ENCODE measurements at places on chromosomes 11 and 22.

DNA sequence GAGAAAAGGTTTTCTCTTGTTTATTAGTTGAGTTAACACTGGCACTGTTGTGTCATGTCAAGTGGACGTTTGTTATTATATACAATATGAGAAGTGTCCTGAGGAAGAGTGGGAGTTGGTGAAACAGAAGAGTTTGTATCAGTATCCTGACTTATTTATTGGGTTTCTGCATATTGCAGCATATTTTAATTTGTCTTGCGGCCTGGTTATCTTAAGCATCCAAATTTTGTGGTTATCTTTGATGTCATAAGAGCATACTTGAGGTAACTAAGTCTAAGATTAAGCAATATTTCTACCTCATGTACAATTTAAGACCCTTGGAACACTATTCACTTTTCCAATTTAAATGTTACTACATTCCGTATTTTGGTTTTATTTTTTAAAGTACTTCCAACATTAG is 103.5 kb downstream of the DDX10 start:
- DNase-seq: no peak

GRCh38 chr11:352456-353031 is 16.8 kb upstream of the B4GALNT4 start:
- no peak for DNase-seq

DNA sequence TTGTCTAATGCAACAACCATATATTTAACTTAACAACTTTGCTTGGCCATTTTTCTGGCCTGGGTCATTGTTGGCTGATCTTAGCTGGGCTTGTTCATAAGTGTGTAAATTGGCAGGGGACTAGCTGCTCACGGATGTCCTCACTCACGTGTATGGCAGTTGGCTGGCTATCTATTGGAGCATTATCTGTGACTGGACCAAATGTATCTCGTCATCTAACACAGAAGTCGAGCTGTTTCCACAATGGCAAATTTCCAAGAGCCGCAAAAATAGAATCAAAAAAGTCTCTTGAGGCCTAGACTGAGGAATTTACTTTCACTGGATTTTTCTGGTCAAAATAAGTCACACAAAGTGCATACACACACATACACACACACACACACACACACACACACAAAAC is 893.3 kb downstream of the FAM181B start:
- peak; percentile 29 for DNase-seq

GRCh38 chr11:48164836-48165235 is 51.8 kb upstream of the OR4B1 start:
- DNase-seq: no peak

DNA sequence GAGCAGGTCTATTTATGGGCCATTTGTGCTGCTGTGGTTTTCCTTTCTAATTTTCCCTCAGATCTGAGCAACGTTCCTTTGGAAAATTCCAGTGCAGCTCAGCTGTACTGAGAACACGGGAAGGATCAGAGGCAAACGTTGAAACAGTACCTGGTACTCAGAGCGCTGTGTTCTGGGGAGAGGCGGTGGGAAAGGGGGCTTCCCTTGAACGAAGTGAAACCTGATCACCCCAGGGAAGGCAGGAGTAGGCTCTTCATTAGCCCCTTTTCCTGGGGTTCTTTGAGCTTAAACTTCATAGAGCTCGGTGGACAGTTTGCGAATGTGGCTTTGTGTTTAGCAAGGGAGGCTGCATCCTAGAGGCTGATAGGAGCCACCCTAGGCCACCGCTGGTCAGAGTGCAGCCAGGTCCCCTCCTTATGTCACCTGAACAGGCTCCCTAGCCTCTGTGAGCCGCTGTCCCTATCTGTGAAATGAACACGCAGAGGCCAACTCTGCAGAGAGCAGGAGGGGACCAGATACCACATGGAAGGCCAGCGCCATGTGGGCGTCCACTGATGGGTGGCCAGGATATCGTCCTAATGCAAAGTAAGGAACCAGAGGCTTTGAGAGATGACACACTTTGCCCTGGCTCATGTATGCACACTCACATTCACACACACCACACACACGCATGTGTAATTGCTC is 1464.8 kb downstream of the BRD1 start:
- DNase-seq: no peak

GRCh38 chr22:27192135-27192829 is 534.9 kb downstream of the MIAT start:
- DNase-seq: no peak

DNA sequence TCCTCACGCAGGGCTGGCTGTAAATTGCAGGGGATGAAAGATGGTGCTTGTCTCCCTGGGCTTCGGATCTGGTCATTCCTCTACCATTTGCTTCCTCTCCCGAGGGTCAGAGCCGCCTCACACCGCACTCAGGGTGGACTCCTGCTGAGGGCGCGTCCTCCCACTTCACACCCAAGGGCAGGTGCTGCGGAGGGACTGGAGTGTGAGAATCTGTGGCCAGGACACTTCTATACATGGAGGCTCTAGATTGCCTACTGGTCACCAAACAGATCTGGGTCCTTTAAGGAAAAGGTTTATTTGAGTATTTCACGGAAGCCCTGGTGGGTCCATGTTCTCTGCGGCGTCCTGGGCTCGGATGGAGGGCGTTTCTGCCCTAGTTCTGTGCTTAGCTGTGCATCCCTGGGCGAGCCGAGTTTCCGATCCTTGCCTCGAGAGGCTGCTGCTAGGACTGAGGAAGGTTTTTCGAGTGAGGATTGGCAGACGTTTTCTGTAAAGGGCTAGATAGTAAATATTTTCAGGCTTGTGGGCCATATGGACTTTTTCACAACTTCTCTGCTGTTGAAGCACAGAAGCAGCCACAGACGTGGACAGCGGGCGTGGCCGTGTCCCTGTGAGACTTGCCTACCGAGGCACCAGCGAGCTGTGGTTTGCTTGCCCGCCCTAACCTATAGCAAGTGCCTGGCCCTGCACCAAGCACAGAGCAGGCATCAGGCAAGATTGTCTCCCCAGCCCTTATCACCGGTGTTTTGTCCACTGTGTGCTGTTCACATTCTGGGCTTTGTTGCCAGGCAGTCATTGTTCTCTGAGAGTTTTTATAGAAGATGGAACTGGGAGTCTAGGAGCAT is 279.0 kb downstream of the TBC1D22A start:
- DNase-seq: no peak

GRCh38 chr11:36022882-36023281 is 79.0 kb downstream of the LDLRAD3 start:
- no peak for DNase-seq

DNA sequence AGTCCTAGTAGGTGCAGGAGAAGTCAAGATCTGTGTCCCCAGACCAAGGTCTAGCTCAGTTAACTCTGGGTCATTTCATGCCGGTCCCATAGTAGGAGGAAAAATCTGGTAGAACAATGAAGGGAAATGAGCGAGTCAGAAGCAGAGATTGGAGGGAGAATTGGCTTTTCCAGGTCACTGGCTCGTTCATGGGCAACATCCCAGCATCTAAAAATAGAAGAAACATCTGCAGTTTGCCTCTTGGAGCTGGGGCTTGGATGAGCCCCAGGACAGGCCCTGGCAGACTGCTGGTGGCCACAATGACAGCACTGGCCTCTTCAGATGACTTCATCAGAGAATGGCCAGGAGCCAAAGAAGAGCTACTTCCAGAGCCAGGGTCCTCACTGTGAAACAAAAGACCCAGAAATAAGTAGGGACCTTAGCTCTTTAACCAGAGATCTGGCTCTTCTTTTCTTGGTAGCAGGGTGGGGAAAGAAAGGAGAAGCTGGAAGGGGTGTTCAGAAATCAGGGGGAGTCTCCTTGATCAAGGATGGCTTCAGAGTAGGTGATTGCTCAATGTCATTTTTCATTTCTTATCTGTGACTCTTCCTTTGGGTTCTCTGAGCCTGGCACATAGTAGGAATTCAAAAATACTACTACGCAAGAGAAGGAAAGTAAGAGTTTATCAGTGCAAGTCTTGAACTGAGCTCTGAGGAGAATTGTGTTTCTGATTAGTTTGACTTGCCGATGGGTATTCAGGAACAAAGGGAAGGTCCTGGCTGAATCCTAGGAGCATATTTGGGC is 102.6 kb downstream of the TMPRSS5 start:
- no peak for DNase-seq

GRCh38 chr11:117518455-117518854 is 190.8 kb downstream of the CEP164 start:
- no peak for DNase-seq

- DNase-seq: no peak
Measured at GRCh38 chr11:89267660-89268302, 90.1 kb downstream of the TYR start.

DNA sequence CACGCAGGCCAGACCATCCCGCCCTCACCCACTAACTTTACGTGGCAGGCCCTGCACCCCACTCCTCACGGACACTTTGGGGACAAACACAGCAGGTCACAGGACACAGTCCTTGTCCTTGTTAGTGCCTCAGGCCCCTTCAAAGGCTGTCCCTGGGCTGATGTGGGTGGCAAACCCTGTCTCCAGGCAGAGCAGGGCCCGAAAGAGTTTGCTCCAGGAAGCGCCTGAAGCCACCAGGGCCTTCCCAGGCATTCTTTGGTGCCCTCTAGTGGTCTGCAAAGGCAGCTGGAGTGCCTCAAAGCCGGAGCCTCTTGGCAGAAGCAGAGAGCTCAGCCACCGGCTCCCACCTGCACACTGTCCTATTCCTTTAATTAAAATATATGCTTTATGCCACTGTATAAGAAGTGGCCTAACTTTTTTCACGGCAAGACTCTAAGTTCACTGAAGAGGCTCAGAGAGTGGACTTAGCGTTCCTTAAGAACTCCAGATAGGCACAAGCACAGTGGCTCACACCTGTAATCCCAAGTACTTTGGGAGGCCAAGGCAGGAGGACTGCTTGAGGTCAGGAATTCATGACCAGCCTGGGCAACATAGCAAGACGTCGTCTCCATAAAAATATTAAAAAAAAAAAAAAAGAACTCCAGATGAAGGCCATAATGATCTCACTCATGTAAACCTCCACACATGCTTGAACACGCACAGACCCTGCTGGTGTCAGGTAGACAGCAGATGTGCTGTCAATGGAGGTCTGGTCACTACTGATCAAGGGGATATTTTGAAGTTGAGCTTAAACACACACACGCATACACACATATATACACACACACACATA is 11.1 kb downstream of the TXN2 start:
- DNase-seq: peak; percentile 92

- no peak for DNase-seq
Measured at GRCh38 chr22:30923168-30923900, 45.2 kb downstream of the MORC2 start.

- DNase-seq: peak; percentile 55
Measured at GRCh38 chr22:28105413-28105812, 186.4 kb upstream of the PITPNB start.

DNA sequence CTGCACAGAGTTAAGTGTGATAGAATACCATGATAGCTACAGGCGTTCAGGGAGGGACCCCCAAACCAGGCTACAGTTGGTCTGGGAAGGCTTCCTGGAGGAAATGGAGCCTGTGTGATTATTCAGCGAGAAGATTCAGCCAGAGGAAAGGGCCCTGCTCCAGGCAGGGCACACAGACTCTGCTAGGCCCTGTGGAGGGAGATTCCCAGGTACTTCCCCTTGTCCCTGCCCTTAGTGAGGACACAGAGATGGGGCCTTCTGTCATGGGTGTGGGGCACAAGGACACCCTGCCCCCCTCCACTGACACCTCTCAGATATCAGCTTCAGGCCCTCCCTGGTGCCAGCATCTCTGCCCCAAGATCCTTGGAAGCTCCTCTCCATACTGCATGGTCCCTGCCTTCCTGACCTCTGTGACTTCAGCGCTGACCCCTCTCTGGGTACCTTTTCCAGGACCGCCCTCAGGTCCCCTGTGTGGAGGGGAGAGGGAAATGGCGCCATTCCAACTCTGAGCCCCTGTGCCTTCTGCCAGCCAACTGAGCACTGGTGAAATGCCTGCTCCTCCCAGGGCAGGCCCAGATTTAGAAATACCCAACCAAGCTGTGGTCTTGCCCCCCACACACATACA is 12.6 kb upstream of the POU2F3 start:
- no peak for DNase-seq

- DNase-seq: no peak
Measured at GRCh38 chr22:44154436-44154942, 26.2 kb upstream of the PARVG start.

- DNase-seq: no peak
Measured at GRCh38 chr11:17607083-17607429, 60.0 kb downstream of the OTOG start.

DNA sequence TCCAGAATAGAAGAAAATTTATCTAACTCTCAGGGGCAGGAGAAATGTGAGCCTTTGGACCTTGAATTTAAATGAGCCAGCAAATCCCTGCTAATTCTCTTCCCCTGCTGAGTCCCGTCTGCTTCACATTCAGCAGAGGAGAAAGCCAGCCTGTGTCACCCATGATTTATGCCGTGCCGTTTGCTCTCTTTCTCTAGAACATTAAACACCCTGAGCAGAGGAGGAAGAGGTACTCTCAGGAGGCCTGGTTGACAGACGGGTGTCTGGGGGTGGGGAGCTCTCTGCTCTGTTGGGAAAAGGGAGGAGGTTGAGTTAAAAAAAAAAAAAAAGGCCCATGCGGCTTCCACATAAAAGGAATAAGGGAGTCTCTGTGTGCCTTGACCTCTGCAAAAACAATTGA is 11.3 kb upstream of the MTMR3 start:
- DNase-seq: peak; percentile 78

- DNase-seq: no peak
Measured at GRCh38 chr11:97956904-97957303, 1063.8 kb upstream of the CNTN5 start.

DNA sequence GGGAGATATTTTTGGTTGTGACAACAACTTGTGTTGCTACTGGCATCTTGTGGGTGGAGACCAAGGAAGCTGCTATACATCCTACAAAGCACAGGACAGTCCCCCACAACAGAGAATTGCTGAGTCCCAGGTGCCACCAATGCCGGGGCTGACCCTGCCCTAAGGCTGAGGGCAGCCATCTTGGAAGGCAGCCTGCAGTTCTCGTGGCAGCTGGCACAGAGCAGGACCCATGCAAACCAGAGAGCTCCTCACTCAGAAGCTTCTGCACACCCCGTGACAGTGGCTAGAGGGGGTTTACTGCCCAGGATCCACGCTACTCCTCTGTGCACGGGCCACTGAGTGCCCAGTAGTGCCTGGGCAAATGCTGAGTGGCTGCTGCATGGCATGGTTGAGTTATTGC is 143.4 kb downstream of the CTTN start:
- DNase-seq: no peak

- DNase-seq: peak; percentile 29
Measured at GRCh38 chr11:6611092-6611962, 689 bp downstream of the TAF10 start.

GRCh38 chr11:126525216-126525615 is 169.7 kb downstream of the ST3GAL4 start:
- no peak for DNase-seq

- no peak for DNase-seq
Measured at GRCh38 chr22:25407226-25407858, 157.1 kb upstream of the GRK3 start.

GRCh38 chr22:46813816-46814597 is 51.6 kb downstream of the TBC1D22A start:
- peak; percentile 53 for DNase-seq

- no peak for DNase-seq
Measured at GRCh38 chr11:66218036-66218435, 50.4 kb upstream of the RAB1B start.

- no peak for DNase-seq
Measured at GRCh38 chr11:24588081-24588480, 91.2 kb downstream of the LUZP2 start.

GRCh38 chr22:19331474-19331873 is 40.0 kb upstream of the CLTCL1 start:
- no peak for DNase-seq

- peak; percentile 89 for DNase-seq
Measured at GRCh38 chr11:88249706-88250105, 74.5 kb upstream of the RAB38 start.
